Left kidney (tissue), 8 donors: ENCODE measurements at places on chromosomes 4 and X. TPM values are rescaled to one million over a fixed set of nuclear protein-coding genes. Genes with fewer than 3 reads are reported as not detected.
A peak's percentile ranks its signal among the peaks of the same experiment; 100 is the strongest.

GRCh38 chr4:181688872-181689271 is 554.3 kb upstream of the TENM3 start:
- no peak for DNase-seq

- DNase-seq: no peak
These were observed 78.1 kb upstream of the PLAC8 start for GRCh38 chr4:83192634-83193033.

- DNase-seq: no peak
These were observed 300.4 kb upstream of the CPEB2 start for GRCh38 chr4:14701896-14702295.

- DNase-seq: no peak
These were observed 49.3 kb downstream of the SORCS2 start for GRCh38 chr4:7241597-7242125.

GRCh38 chr4:165385126-165385525 is 6.3 kb downstream of the CPE start:
- DNase-seq: no peak

DNA sequence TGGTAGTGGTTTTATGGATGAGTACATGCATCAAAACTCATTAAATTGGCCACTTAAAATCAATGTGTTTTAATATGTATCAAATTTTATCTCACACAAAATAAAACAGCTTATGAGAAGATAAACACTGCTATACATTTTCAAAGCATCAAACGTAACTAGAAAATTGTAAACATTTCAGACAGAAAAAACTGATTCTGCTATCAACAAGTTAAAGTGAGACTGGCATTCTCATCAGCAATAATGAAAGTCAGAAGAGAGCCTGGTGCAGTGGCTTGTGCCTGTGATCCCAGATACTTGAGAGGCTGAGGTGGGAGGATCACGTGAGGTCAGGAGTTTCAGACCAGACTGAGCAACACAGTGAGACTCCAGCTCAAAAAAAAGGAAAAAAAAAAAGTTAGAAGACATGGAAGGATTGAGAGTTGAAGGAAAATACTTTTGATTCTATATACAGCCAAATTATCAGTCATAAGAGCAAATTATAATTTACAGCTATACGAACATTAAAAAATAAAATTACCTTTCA is 2.9 kb downstream of the TBCK start:
- no peak for DNase-seq

DNA sequence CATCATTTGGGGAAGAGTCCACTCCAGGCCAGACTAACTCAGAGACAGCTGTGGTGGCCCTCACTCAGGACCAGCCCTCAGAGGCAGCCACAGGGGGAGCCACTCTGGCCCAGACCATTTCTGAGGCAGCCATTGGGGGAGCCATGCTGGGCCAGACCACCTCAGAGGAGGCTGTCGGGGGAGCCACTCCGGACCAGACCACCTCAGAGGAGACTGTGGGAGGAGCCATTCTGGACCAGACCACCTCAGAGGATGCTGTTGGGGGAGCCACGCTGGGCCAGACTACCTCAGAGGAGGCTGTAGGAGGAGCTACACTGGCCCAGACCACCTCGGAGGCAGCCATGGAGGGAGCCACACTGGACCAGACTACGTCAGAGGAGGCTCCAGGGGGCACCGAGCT is 3.3 kb upstream of the ERAS start:
- no peak for DNase-seq

GRCh38 chr4:39505581-39505980 is 21.7 kb downstream of the UGDH start:
- DNase-seq: no peak

- DNase-seq: peak; percentile 46
These were observed 25.1 kb downstream of the TAB3 start for GRCh38 chrX:30863974-30864373.

DNA sequence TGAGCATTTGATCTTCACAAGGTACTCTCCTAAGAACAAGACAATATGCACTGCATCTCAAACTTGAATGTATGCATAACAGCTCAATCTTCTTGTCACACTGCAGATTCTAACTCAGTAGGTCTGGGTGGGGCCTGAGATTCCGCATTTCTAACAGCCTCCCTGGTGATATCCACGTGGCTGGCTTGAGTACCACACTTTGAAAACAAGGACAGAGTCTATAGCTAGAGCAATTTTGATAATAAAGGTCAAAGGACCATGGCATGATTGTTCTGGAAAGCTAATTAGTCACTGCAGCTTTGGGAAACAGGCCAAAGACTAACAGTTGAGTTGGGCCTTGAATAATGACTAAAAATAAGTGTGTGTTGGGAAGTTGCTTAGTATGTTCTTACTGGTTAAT is 213.3 kb downstream of the GBA3 start:
- DNase-seq: no peak

DNA sequence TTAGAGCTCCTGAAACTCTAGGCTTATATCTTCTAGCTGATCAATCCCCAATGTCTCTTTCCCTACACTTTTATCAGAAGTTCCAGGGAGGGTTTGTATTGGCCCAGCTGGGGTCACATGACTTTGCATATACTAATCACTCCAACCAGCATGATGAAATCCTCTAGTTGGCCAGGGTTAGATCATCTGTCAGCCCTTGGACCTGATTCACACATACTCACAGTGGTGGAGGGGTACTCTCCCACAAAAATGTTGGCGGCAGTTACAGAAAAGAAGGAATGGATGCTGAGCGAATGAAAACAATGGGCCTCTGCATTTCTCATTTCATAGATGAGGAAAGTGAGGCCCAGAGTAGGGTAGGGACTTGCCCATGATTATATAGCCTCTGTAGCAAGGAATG is 151.1 kb downstream of the PJA1 start:
- DNase-seq: no peak

DNA sequence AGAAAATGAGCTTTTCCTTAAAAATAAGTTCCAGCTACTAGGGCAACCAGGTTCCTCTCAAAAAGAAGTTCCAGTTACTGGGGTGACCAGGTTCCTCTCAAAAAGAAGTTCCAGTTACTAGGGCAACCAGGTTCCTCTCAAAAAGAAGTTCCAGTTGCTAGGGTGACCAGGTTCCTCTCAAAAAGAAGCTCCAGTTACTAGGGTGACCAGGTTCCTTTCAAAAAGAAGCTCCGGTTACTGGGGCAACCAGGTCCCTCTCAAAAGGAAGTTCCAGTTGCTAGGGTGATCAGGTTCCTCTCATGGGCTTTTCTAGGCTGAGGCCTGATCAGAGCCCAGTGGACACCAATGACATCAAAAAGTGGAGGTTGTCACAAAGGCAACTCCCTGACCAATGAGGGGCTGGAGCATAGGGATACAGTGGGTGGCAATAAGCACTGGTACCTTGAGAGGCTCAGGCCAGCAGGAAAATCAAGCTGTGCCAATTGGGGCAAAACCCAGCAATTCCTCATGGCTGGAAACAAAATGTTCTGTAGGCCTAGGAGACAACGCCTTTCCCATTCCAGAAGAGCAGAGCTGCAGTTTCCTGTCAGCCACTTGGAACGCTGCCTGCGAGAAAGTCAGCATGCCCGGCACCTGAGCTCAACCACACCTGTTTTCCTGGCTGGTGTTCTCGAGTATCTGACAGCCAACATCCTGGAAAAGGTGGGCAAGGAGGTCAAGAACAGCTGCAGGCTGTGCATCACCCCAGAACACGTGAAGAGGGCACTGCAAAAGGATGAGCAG is 12.3 kb upstream of the SYTL5 start:
- DNase-seq: peak; percentile 68

GRCh38 chrX:154967603-154968002 is 54.9 kb downstream of the F8 start:
- no peak for DNase-seq

DNA sequence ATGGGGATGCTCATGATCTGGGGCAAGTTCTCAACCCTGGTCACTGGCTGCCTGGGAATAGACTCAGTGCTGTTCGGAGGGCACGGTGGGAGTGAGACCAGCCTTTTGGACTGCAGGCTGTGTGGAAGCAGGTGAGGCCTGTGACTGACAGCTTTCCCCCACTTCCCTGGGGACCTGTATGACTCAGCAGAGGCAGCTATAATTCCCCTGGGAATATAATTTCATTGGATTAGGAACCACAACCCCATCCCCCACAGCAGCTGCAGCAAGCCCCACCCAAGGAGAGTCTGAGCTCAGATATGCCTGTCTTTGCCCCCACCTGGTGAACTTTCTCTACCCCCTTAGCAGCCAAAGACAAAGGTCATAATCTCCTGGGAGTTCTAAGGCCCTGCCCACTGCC is 408.6 kb downstream of the PPP3CA start:
- no peak for DNase-seq

- DNase-seq: no peak
These were observed 176.9 kb upstream of the HS3ST1 start for GRCh38 chr4:11605597-11605996.

DNA sequence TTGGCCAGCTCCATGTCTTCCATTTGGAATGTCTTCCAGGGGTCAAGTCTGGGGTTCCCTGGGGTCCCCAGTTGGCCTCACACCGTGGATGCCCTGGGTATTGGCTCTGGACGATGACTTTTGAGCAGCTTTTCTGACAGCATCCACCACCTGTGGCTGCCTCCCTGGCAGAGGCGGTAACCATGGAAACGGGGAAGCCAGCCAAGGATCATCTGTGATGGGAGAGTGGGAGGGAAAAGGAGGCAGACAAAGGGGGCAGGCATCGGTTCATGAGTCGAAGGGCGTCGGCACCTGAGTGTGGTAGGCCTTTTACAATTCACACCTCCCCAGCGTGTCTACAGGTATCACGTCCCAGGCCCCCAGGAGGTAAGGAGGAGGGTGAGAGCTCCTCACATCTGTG is 152.2 kb downstream of the ASMT start:
- peak; percentile 8 for DNase-seq

DNA sequence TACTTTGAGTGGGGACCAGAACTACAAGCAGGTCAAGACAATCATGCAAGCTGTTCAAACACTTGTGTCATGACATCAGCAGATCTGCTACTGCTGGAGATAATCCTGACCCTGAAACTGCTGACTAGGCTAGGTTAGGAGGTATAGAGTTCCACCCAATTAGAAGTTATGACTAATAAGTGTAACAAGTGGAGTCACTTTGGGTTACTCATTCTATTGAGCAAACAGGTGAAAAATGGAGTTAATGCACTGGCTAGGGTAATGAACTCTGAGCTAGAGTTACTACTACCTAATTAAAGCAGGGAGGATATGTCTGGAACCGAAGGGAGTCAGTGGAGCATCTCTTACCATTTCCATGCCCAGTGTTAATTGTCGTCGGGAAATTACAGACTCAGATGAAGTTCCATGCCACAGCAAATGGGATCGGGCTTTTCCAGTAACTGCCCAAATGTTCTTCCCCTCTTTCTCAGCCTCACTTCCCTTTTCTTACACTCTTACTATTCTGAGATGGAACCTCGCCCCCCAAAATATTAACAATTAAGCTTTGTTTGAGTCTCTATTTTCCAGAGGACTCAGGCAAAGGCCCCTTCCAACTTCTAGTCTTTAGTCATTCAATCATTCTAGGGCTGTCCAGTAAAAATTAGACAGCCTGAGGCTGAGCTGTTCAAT is 19.8 kb upstream of the MANBA start:
- no peak for DNase-seq

GRCh38 chr4:118898684-118899138 is 10.1 kb downstream of the SYNPO2 start:
- DNase-seq: no peak

- no peak for DNase-seq
These were observed 90.6 kb upstream of the CBR4 start for GRCh38 chr4:169100670-169101101.

- DNase-seq: no peak
These were observed 70.9 kb downstream of the HTT start for GRCh38 chr4:3145234-3145924.

- DNase-seq: no peak
These were observed 814 bp downstream of the SPON2 start for GRCh38 chr4:1171311-1172227.

C4orf46 gene
- 25.9 TPM for polyA plus RNA-seq

CCDC110 gene
- 2.7 TPM for polyA plus RNA-seq

PRDM5 gene
- polyA plus RNA-seq: 23.6 TPM

UGT8 gene
- polyA plus RNA-seq: 60.2 TPM

UCP1 gene
- 0.25 TPM for polyA plus RNA-seq

DCAF12L2 gene
- polyA plus RNA-seq: 2.2 TPM

MAGEC1 gene
- not detected for polyA plus RNA-seq

COL4A6 gene
- 16.0 TPM for polyA plus RNA-seq

HEPH gene
- polyA plus RNA-seq: 53.6 TPM

CSAG1 gene
- polyA plus RNA-seq: not detected

CXCL11 gene
- polyA plus RNA-seq: not detected
